NCI-H2107 (cell line): ENCODE measurements at places on chromosomes 16 and 17.

DNA sequence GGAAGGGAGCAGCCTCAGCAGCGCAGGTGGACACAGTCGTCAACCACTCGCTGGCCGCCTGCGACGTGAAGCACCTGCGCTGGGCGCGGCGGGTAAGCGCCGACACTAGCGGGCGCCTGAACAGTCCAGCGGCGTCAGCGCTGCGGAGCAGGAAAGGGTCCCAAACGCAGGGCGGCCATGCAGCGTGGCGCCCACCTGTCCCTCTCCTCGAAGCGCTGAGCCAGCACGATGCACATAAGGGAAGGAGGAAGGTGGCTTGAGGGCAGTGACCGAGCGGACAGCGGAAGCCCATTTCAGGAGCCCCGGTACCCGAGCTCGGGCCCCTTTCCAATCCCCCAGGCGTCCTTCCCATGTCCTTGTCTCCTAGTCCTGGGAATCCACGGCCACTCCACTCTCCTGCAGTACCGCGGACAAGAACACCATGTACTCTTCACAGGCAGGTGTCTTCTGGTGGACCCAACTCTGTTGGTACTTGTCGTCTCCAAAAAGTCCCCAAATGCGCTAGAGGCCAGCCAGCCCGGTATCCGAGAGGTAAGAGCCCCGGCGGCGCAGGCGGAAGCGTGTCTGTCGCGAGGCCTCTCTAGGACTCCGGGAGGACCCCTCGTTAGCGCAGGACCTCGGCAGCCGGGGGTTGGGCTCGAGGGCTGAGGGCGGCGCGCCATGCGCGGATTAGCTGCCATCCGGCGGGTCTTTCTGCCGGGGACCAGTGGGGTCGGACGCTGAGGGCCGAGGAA is 14.4 kb downstream of the ZNF232 start:
- DNase-seq = no peak

DNA sequence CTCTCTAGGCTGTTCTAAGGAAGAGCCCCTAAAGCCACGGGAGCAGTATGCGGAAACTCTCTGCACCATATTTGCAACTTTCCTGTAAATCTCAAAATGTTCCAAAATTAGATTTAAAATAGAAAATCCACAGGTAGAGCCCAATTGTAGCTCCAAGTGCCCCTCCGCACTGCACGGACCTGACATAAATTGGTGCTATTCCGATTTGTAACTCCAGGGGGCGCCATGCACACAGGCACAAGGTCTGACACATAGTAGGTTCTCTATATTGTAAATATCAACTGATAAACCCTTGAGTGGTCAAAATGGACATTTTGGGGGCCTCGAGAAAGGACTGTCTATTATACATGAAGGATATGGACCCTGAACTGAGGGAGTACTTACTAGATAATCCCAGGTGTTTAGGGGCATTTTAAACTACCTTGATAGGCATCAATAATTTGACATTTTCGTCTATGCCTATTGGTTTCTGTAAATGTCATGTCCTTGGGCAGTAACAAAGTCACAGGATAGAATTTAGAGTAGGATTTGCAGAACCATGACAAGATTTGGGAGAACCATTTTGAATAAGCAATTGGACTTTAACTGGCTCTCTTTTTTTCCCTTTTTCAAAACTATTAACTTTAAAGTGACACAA is 36.6 kb upstream of the TMEM132E start:
- DNase-seq = no peak

DNA sequence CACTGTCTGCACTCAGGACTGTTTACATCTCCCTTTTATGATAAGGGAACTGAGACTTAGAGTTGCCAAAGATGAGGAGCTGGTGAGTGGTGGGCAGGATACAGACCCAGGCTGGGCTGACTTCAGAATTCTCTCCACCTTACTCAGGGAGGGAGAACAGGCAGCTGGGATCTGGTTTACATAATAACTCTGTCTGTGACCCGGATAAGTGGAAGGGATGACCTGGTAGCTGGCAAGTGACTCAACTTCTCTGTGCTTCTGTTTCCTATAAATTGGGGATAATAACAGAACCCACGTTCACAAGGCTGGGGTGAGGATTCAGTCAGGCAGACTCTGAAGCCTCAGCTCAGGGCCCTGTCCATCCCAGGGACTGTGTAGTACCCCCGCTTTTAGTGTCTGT is 2.6 kb downstream of the SNX20 start:
- DNase-seq = no peak

DNA sequence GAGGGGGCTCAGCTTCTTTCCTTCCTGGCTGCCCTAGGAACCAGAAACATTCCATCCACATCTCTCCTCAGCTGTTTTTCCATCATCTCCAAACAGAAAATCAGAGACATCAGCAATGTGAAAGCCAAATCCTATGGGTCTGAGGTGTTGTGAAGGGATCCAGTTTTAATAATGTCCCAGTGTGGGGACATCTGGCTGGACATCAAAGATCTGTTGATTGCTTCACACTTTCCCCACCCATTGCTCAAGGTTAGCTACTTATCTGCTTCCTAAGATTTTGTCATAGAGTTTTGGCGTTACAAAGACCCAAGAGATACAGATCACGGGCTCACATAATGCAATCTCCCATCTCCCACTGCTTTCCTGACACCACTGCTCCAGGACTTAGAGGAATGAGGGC is 47.8 kb upstream of the AXIN2 start:
- DNase-seq = no peak

DNA sequence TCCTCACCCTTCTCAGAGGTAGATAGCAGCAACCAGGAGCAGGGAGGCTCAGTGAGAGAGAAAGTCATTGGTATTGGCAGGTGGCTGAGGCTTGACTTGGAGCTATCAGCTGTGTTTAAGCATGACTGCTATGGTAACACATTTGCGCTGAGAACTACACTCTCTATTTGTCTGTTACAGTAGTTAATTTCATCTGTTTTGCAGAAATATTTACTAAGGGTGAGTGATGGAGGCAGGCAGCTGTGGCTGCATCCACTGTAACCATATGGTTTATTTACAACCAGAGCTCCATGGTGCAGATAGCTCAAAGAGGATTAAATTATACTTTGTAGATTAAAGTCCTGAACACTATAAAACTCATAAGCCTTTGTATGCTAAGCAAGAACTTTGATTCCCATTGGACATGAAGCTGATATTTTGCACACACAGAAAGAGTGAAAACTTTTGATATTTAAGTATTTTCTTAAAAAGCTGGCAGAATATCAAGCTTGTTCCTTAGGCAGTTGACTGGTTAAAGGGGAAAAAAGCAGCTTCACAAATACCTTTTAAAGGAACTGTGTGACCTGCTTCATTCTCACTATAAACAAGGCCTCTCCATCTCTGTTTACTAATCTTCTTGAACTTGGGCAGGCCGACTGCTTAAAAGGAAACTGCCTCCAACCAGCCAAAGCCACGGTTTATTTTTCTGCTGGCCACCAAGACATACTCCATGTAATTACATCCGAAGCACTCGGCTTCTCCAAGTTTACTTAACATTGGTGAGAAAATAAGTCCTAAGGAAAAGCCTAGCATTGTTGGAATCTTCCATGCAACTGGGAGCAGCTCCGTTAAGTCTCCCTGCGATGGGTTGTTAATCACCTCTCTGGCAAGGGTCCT is 299.8 kb upstream of the ZFHX3 start:
- no peak for DNase-seq

DNA sequence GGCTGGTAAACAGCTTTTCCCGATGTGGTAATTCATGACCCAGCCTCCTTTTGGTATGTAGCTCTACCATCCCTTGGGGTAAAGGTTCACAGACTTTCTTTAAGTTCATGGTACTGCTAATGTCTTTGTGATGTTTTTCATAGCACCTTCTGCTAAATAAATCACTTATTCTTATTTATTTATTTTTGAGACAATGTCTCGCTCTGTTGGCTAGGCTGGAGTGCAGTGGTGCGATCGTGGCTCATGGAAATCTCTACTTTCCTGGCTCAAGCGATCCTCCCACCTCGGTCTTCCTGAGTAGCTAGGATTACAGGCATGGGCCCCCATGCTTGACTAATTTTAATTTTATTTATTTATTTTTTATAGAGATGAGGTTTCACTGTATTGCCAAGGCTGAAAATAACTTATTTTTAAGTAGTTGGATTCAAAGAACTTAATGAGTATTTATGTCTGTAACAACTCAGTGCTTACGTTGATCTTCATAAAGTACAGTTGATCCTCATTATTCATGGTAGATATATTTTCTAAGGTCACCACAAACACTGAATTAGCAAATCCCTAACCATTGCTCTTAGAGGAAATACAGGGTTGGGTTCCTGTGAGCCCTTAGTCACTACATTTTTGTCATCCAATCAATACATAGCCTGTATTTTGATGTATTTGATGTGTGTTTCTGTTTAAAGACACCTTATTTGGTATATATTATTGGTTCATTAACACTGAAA is 97.1 kb downstream of the SHISA9 start:
- DNase-seq = no peak

DNA sequence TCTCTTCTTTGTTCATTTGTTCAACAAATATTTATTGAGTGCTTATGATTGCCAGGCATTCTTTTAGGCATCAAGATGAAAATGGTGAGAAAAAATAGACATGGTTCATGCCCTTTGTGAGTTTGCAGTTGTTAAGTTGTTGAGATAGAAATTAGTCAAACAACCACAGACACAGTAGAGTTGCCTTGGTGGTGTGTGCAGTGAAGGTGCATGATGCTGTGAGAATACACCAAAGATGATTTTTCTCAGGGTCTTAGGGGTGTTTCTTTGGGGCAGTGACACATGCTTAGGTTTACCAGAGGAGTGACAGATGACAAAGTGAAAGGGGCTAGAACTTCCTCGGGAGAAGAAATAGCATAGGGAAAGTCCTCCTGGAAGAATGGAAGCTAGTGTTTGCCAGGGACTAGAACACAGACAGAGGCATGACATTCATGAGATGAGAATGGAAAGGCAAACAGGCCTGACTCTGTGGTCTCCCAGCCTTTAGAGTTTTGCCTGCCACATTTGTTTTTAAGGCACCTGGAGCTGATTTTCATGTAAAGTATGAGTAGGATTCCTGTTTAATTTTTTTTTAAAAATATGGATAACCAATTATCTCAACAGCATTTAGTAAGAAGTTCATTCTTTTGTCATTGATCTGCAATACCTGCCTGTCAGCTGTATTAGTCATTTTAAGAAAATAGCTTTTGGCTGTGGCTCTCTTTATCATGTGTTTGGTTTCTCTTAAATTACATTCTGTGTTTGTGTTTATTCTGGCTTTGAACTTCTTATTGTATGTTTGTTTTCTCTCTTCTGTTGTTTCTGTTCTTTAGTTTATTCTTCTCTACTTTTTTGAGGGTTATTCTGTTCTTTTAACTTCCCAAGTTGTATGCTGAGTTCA is 36.6 kb downstream of the CYLD start:
- no peak for DNase-seq

- no peak for DNase-seq
Observed at GRCh38 chr17:10306585-10306984, 66.2 kb downstream of the MYH13 start.

- no peak for DNase-seq
Observed at GRCh38 chr17:60959696-60960095, 282.0 kb downstream of the BCAS3 start.

- no peak for DNase-seq
Observed at GRCh38 chr16:75899163-75899562, 172.9 kb upstream of the CPHXL start.

DNA sequence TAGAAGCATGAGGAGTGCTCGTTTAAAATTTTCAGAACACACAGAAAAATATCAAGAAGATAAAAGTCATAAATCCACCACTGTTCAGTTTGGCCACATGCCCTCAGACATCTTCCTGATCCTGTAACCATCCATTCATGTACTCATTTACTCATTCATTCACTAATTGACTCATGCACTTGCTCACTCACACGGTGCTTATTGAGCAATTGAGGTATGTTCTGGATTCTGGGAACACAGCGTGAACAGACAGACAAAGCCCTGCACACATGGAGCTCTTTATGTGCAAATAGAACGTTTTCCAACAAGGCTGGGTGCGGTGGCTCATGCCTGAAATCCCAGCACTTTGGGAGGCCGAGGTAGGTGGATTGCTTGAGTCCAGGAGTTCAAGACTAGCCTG is 10.2 kb upstream of the NATD1 start:
- DNase-seq = no peak

DNA sequence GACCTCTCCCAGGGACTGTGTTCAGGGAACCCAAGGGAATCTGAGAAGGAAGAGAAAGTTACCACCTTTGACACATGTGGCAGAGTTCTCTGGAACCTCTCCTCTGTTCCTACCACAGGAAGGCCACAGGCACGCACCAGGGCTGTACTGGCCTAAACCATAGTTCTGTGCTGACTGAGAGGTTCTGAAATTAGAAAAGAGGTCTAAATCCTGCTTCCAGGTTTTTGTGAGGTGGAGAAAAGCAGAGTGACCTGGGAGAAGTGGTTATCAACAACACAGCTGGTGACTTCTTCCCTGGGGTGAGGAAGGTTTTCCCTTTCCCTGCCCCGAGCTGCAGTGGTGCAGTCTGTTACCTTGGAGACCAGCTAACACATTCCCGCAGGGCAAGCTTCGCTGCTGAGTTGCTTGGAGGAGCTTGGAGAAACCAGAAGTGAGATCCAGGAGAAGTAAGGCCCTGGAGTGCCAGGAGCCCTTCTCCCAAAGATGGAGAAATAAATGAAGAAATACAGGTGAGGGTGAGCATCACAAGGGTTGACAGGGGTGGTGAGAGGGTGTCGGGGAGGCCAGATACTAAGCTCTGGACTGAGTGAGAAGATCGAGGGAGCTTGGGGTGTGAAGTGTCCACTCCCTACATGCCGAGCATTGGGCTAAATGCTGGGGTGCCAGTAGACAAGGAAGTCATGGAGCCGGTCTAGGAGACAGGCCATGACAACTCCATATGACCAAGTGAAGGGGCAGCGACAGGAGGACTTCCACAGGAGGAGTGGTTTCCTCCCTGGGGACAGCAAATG is at the start of gene VWA3A:
VWA3A (plus strand) TSS at position 399 of the 791 bp plus-strand sequence; CDS start at position 496, 97 bp downstream.
- no peak for DNase-seq

- DNase-seq = no peak
Observed at GRCh38 chr17:6269478-6269877, 165.4 kb downstream of the AIPL1 start.

DNA sequence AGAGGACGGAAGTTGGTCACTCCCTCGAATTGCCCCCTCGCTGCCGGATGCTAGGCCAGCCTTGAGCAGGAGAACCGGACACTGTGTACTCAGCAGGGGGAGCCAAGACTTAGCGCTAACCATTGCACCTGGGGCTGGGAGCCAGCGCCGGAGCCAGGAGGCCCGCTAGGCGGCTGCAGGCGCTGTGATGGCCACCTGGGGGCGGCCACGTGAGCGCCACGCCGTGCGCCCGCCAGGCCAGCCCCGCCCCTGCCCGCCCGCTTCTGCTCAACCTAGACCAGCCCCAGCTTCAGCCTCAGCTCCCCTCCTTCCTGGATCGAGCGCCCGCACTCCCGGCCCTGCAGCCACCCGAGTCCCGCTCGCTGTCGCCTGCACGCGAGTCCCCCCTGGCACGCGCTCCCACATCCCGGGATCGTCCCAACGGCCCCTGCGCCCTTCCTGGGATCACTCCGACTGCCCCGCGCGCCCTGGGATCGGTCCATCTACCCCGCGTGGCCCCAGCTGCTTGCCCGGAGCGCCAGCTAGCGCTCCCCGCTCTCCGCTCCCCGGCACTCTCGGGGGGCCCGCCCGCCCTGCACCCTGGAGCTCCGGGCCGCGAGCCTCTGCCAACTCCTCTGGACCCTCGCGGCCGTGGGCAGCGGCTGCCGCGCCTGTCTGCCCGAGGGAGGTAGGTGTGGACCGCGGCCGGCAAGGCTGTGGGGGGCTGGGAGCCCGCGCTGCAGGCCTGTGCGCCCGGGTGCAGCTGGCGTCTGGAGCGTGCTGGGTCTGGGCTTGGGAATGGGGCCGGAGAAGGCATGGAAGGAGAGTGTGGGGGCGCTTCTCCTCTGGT is at the start of gene EEF2K:
EEF2K (plus strand) TSS at position 266 of the 829 bp plus-strand sequence. CDS start 19,452 bp downstream, outside the sequence.
- peak; percentile 75 for DNase-seq
